ENCODE measurements at places on chromosomes 6 and 20.

- peak; percentile 82 for DNase-seq
Observed at GRCh38 chr20:25053255-25054031, 4.5 kb downstream of the ACSS1 start.

GRCh38 chr20:45283551-45284057 lies 23.0 kb upstream of the RBPJL start:
- DNase-seq: no peak

DNA sequence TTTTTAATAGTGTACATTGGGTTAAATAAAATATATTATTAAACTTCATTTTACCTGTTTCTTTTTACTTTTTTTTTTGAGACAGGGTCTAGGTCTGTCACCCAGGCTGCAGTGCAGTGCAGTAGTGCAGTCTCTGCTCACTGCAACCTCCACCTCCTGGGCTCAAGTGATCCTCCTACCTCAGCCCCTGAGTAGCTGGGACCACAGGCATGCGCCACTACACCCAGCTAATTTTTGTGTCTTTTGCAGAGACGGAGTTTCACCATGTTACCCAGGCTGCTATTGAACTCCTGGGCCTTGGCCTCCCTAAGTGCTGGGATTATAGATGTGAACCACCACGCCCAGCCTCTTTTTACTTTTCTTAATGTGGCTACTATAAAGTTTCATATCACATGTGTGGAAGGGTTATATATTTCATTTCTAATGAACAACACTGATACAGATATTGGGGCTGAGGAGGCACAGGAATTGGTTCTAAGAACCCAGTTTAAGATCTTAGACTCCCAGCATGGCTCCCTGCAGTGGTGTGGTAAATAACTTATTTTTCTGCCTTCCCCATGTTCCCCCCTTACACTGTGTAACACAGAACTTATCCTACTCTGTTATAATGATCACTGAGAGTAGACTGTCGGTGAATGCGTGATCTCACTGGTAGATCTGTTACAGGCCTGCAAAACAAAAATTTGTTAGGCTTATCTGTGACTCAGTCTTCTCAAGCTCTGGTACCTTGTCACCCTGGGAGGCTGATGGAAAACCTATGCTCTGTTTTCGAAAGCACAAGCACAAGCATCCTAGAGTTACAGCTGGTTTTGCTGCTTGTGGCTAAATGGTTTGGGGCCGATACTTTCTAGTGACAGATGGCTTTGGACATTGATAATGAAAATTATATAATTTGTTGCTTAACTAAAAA lies 5.8 kb upstream of the ATXN1 start:
- no peak for DNase-seq

DNA sequence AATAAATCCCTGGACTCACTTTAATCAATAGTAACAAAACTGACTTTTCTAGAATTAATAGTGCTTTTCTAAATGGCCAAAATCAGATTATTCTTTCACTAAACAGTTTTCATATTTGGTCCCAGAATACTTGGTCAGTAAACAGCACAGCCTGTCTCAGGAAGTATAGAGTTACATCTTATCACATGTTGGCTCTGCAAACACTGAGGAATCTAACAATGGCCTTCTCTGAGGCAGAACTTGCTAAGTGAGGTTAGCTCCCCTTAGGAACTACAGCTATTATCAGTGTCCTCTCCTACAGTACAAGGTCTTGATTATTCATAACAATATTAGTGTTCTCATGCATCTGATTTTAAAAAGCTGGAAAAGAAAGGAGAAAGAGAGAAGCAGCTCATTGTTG lies 1622.8 kb downstream of the HACE1 start:
- no peak for DNase-seq

- DNase-seq: no peak
Observed at GRCh38 chr6:138987080-138987642, 892 bp downstream of the REPS1 start.

- DNase-seq: peak; percentile 99
Observed at GRCh38 chr6:137637121-137637520, 142.9 kb upstream of the OLIG3 start.

- DNase-seq: no peak
Observed at GRCh38 chr6:25701807-25702206, 49.8 kb downstream of the SCGN start.

DNA sequence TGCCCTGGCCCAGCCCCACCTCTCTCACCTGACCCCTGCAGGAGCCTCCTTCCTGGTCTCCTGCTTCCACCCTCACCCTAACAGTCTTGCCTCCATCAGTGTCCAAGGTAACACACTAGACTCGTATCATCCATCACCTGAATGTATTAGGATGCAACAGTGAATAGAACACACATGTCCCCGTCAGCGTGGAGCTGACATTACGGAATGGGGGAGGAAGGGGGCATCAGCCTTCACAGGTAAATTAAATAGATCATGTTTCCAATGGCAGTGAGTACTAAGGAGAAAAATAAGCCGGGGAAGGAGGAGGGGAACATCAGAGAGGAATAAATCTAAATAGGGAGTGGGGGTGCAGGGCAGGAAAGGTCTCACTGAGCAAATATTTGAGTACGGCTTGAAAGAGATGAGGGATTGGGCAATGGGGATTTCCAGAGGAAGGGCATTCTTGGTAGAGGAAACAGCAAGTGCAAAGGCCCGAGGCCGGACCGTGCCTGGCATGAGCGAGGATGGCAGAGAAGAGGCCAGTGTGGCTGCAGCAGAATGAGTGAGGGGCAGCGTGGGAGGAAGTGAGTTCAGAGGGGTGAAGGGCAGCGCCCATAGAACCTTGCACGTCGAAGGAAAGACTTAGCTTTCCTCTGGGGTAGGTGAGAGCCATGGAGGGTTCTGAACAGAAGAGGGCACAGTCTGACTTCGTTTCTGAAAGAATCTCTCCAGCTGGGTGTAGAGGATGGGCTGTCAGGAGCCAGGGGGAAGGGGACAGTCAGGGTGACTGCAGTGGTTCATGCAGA lies 110.1 kb upstream of the PTPN1 start:
- no peak for DNase-seq

DNA sequence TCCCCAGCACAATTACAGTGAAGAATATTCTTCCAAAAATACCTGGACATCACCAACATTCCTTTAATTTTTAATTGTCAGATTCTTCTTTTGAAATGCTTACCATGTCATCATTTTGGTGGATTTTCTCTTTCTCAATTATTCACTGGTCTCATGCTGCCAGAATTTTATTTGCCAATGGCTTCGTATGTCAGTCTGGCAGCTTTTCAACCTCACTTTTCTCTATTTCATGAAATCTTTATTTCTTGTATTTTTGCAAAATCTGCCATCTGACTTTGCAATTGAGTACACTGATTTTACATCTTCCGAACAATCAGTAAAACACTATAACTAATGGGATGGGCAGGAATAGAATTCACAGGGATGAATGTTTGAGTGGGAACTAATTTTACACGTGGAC lies 84.1 kb downstream of the BTBD9 start:
- DNase-seq: peak; percentile 5

- DNase-seq: no peak
Observed at GRCh38 chr20:33858666-33859065, 47.5 kb downstream of the CHMP4B start.

DNA sequence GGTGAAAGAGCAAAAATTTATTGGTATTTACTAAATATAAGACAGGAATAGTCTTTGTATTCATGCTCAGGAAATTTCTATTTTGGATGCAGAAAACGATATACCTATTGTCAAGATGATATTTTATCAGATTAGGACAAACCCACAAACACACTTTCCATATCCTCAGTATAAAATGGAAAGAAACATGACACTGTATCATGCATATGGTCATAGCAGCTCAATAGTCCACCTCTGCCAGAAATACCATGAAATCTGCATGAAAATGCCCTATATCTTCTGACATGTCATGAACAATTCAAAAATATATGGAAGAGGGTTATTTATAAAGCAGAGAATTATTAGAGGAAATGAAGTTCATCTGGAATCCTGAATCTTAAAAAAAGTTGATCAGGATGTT lies 11.7 kb upstream of the HINT3 start:
- no peak for DNase-seq

- DNase-seq: no peak
Observed at GRCh38 chr6:85961746-85962145, 319.1 kb upstream of the SYNCRIP start.

GRCh38 chr6:27908017-27908416 lies 4.2 kb downstream of the OR2B2 start:
- DNase-seq: no peak

DNA sequence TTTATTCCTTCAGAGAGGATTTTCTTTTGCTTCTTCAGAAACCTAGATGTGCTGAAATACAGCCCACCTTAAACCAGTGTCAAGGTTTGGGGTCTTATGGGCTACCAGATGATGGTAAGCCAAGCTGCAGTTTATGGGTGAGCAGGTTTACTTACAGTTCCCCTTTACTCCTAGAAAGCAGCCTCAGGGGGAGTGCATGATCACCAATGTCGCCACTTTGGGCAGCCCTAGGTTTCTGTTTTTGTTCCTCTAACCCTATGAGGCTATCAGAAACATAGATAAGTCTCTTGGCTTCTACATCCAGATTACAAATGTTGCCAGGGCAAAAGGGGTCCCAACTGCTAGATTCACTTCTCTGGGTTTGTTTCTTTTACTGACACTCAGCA lies 67.2 kb downstream of the TRIM27 start:
- DNase-seq: no peak

GRCh38 chr20:61723529-61724257 lies 342.0 kb downstream of the TAF4 start:
- no peak for DNase-seq

GRCh38 chr6:137487869-137488149 lies 6.4 kb downstream of the OLIG3 start:
- DNase-seq: no peak

- DNase-seq: peak; percentile 83
Observed at GRCh38 chr6:9520417-9521151, 894.3 kb downstream of the TFAP2A start.

DNA sequence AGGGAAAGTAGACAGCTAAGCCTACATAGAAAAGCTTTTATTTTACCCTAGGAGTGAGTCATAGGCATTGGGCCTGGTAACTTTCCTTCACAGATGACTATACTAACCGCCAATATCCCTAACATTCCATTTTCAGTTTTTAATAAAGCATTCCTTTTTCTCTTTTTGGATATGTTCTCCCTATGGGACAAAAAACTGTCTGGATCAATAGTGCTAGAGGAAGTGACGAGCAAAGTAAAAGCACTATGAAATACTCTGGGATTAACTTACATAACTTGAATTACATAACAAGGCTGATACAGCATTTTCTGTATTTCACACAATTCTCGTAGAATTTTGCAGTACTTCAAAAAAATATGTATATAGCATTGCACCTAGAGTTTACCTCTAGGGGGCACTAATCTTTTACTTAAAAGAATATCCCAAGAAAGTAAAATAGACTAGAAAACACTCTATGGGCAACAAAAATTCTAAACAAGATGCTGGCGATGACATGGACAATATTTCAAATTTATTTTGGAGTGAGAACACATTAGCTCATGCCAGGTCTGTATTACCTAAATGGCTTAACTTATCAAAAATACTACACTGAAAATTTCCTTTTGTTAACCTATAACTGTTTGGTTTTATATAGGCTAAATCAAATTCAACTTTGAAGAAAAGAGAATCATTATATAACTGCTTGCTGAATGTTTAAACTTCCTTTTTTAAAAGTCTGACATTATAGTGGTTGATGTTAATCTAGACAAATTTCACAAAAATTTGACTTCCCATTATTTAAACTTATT lies 66.3 kb upstream of the DST start:
- peak; percentile 85 for DNase-seq

- DNase-seq: no peak
Observed at GRCh38 chr6:140847262-140847645, 1285.5 kb upstream of the GJE1 start.

DNA sequence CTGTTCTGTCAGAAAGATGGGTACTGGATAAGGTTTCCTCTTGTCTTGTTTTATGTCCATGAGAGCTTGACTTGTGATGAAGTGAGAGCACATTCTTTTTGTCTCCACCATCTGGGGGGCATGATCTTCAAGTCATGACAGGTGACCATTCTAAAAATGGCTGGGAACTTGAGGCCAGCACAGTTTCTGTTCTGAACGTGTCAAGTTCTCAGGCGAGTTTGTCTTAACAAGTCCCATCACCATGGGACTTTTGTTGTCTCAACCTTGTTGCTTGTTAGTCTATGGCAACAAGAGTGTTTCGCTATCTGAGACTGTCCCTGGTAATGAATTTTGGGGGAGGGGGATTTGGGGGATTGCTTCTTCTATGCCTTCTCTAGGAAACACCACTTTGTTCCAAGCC lies 25.6 kb upstream of the ENPP4 start:
- DNase-seq: no peak

DNA sequence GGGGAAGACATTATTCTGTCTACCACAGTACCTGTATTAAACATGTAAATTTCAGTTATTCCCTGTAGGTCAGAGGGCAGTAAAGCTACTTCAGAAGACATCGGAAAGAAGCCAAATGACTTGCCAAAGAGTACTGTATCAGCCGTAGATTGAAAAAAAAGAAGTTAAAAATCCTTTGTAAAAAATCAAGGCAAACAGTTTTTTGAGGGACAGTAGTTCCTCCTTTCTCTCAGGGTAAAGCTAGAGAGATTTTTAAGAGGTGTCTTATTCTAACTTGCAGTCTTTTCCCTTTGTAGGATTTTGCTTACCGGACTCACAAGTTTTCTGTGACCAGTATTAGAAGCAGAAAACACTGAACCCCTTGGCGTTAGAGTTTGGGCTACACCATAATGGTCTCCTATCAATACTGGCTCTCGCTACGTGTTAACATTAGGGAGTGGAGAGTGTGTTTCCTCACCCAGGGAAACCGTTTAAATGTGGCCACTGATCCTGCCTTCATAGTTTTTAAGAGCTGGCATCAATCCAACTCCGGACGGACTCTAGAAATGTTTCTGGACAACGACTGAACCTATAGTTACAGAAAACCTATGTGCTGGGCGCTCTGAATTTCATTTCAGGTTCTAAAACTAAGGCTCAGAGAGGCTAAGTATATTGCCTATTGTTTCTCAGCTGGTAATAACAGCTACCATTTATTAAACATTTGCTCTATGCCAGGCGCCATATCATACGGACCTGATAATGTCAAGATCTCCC lies 1.3 kb upstream of the ASXL1 start:
- no peak for DNase-seq

DNA sequence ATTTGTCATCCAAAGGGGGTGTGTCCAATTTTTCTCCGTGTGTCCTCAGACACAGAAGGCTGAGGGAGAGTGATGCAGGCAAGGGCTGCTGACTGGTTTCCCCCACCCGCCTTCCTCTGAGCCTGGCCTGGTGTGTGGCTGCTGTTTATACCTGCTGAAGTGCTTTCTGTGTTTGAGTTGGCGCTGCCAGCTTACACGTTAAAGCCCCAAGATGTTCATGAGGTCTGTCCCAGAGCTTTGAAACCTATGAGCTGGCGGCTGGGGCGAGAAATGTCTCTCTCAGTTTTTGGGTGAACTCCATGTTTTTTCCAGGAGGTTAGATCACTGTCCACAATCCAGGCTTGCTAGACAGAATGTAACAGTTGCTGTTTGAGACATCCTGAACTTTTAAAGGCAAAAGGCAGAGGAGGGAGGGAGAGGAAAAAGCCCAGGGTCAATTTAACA lies 69.0 kb upstream of the CCN2 start:
- DNase-seq: peak; percentile 28

GRCh38 chr6:88810701-88811100 lies 152.7 kb downstream of the RNGTT start:
- DNase-seq: peak; percentile 31

- DNase-seq: no peak
Observed at GRCh38 chr6:144334150-144334708, 49.1 kb downstream of the UTRN start.
